PC-9 (cell line): ENCODE measurements at places on chromosomes 2 and 18. TPM values are rescaled to one million over a fixed set of nuclear protein-coding genes. Genes with fewer than 3 reads are reported as not detected.

The PDE1A gene
- 0.11 and 0.30 TPM in 2 replicates for total RNA-seq

The ABCA12 gene
- total RNA-seq = 1.8 and 2.0 TPM in 2 replicates

The RNF125 gene
- total RNA-seq = 0.15 and 0.85 TPM in 2 replicates

The NEU4 gene
- 0.90 and 0.92 TPM in 2 replicates for total RNA-seq

The GBX2 gene
- not detected in 2 replicates for total RNA-seq

The SPATA3 gene
- not detected in 2 replicates for total RNA-seq

The CD8B2 gene
- total RNA-seq = not detected in 2 replicates

The RAB6C gene
- total RNA-seq = not detected in 2 replicates

The SCN3A gene
- not detected in 2 replicates for total RNA-seq

The REG3A gene
- not detected in 2 replicates for total RNA-seq

The MAP2 gene
- total RNA-seq = 67.7 and 71.1 TPM in 2 replicates

The ATP8B1 gene
- total RNA-seq = 16.7 and 23.4 TPM in 2 replicates

The PTPRN gene
- total RNA-seq = not detected in 2 replicates

The ANKAR gene
- 3.6 and 4.4 TPM in 2 replicates for total RNA-seq

The SPATS2L gene
- 189 and 199 TPM in 2 replicates for total RNA-seq

The FAM136A gene
- total RNA-seq = 38.5 and 39.3 TPM in 2 replicates

The RAMP1 gene
- total RNA-seq = 48.5 and 48.7 TPM in 2 replicates

The PLB1 gene
- 1.7 and 2.7 TPM in 2 replicates for total RNA-seq

The ATOH8 gene
- total RNA-seq = 0.25 TPM in 1 of 2 replicates, not detected in the other

The CLASP1 gene
- total RNA-seq = 61.8 and 83.5 TPM in 2 replicates

The RTN4 gene
- 342 and 343 TPM in 2 replicates for total RNA-seq

The IL36G gene
- total RNA-seq = not detected in 2 replicates

The ECEL1 gene
- not detected in 2 replicates for total RNA-seq

The CCDC150 gene
- 9.8 and 17.8 TPM in 2 replicates for total RNA-seq

The LAMA3 gene
- 44.4 and 54.7 TPM in 2 replicates for total RNA-seq

The PTPRM gene
- 30.7 and 32.5 TPM in 2 replicates for total RNA-seq
